Activated CD4-positive, alpha-beta T cell treated with anti-CD3 and anti-CD28 coated beads, Interleukin-2, Interleukin-4, amounts not matched to agents 100 ng/mL and 50 ng/mL, durations not matched to agents 16 hours and 8 hours (primary cell): ENCODE measurements at places on chromosomes 11 and 22.

GRCh38 chr11:75145972-75146519 lies 4.9 kb upstream of the SLCO2B1 start:
- no peak for DNase-seq

GRCh38 chr22:28670756-28671155 lies 8.9 kb downstream of the TTC28 start:
- DNase-seq = no peak

- no peak for DNase-seq
Observed at GRCh38 chr22:48365386-48365785, 1462.3 kb downstream of the BRD1 start.

- DNase-seq = no peak
Observed at GRCh38 chr11:65151331-65151899, 17.1 kb upstream of the SYVN1 start.

DNA sequence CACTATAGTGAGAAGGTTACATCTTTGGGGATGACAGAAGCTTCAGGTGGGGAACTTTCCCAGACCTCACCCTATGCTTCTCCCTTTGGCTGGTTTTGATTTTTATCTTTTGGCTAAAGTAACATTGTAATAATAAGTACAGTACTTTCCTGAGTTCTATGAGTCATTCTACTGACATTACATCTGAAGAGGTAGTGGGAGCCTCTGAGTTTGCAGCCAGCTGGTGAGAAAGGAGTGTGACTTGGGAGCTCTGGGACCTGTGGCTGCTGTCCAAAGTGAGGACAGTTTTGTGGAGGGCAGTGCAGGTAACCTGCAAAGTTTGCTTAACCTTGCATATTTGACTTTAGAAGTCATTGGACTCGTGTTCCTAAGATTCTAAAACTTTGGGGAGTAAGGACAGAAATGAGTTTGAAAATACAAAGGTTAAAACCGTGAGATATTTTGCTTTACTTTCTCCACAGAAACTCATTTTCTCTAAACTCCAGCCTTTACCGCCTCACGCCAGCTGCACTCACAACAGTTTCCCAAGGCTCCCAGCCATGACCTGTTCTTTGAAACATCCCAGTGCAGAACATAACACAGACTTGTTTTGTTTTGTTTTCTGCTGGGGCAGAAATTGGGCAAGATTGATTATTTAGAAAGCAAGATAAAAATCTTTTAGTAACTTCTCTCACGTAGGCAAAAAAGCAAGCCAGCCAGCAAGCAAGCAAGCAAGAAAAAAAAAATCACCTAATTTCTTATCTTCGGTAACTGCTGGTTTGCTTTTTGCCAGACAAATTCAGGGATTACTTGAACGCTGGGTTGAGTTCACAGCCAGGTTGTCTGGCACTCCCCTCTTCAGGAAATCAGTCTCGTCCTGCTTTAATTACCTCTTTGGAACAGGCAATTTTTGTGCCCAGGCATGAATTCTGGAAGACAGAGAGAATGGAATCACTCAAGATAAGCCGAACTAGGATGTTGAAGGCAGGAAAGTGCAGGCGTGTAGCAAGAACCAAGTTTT lies 478.3 kb upstream of the ISX start:
- DNase-seq = no peak

- no peak for DNase-seq
Observed at GRCh38 chr22:24727218-24727851, 47.2 kb downstream of the PIWIL3 start.

GRCh38 chr22:44335903-44336803 lies 23.4 kb upstream of the SHISAL1 start:
- DNase-seq = no peak

DNA sequence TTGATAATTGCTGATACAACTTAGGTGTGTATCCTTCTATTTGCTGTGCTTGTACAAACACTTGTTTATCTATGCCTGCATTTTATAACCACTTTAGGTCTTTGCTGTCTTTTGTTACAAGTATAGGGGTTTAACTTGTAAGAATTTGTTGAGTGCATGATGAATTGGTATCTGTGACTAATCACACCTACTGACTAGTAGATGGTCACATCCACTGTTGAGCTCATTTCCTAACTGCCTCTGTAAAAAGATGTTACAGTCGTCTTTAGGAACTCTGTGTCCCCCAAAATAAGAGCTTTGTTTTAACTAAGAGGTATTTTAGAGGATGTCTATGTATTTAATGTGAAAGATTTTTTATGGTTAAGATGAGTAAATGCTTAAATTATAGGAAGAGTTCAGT lies 60.5 kb downstream of the HIPK3 start:
- DNase-seq = no peak

GRCh38 chr11:111945198-111945597 lies 8.1 kb downstream of the DIXDC1 start:
- no peak for DNase-seq

GRCh38 chr11:110235966-110236365 lies 60.4 kb downstream of the RDX start:
- DNase-seq = no peak

DNA sequence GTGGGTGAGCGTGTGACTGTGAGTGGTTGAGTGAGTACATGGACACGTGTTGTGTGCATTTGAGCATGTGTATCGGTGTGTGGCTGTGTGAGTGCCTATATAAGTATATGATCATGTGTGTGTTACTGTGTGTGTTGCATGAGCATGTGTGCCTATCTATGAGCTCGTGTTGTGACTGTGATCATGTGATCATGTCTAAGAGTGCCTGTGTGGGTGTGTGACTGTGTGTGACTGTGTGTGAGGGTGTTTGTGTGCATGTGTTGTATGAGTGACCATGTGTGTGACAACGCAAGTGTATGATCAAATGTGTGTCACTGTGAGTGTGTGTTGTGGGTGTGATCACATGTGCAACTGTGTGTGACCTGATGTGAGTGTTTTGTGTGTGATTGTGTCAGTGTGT lies 88.8 kb downstream of the UBASH3B start:
- DNase-seq = no peak

DNA sequence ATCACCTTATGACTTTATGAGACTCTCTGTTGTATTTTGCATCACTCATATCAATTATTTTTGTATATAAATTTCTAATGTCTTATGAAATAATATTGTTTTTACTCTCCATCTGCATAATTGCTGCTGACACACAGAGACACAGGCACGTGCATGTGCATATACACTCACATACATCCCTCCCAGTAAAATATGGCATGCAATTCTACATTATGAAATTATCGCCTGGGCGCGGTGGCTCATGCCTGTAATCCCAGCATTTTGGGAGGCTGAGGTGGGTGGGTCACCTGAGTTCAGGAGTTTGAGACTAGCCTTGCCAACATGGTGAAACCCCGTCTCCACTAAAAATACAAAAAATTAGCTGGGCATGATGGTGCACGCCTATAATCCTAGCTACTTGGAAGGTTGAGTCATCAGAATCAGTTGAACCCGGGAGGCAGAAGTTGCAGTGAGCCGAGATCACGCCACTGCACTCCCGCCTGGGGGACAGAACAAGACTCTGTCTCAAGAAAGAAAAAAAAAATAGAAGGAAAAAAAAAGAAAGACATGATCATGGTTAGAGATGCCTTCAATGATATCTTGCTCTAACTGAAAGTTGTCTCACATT lies 96.7 kb upstream of the LUZP2 start:
- no peak for DNase-seq

GRCh38 chr11:109521571-109522086 lies 99.6 kb downstream of the C11orf87 start:
- no peak for DNase-seq

DNA sequence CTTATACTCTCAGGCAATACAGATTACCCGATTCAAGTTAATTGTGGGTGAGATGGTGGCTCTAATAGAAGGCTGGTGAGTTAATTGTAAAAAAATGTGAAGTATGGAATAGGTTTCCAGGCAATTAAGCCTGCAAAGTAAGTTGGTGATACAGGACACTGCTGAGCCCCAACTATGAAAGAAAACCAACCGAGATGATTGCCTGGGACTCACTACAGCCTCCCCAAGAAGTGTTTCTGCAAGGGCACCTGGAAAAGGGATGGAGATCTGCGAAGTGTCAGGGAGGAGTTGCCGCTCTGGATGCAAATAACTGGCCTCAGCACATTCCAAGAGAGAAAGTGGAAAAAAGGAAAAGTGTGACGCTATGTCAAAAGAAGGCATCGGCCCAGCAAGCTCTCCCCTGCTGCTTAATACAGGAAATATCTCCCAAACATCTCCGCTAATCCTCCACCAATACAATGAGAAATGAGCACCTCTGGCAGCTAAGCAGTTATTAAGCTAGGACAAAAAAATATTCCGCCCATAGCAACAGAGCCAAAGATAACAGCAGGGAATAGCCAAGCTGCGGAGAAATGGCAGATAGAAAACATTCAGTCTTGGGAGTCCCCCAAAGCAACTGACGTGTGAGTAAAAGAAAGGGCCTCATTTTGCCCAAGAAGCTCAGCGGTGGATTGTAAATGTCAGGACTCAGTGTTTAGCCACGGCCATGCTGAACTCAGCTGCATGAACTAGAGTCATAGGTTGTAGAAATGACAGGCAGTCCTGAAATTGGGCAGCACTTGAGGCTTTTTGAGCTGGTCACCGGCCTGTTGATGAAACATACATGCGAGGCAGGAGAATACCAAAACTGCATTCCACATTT lies 133.7 kb downstream of the SNX19 start:
- no peak for DNase-seq

DNA sequence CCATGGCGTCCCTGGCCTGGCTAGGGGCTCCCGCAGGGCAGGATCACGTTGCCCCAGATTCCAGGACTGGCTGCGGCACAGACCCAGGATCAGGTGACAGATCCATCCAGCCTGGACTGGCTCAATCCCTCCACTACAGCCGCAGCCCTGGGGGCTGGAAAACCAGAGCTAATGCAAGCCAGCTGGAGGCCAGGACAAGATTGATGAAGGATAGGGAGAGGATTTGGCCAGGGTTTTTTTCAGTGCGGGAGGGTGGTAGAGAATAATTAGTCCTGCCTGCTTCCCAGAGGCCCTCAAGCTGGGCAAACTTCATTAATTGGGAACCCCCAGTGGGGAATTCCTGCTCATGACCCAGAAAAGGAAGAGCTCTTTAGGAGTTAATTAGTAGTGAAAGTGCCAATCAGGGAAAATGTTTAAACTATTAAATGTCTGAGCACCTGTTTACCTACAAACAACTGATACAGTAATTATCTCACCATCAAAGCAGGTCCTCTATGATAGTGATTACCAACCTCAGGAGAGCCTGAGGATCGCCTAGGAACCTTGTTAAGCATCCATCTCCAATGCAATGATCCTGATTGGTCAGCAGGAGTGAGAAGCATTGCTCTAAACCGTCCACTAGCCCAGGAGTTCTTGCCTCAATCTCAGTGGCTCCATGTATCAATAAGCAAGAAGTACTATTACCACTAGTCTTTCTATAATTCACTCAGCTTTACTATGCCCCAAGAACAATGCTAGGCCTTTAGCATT lies 33.0 kb upstream of the MYOD1 start:
- no peak for DNase-seq

DNA sequence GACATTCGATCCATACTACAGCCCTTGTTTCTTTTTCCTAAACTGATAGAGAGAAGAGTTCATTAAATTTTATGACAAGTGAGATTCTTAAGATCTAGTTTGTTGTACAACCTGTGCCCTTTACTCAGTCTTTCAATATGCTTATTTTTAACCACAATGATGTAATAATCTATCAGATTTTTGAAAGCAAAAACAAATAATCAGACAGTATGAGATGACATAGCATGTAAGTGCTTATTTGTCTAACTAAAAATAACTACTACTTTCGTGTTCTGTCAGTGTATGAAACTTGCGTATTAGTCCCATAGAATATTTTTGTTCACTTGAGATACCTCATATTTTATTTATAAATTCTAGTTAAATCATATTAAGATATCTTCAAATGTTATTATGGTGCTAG lies 33.2 kb downstream of the RAB39A start:
- DNase-seq = no peak

DNA sequence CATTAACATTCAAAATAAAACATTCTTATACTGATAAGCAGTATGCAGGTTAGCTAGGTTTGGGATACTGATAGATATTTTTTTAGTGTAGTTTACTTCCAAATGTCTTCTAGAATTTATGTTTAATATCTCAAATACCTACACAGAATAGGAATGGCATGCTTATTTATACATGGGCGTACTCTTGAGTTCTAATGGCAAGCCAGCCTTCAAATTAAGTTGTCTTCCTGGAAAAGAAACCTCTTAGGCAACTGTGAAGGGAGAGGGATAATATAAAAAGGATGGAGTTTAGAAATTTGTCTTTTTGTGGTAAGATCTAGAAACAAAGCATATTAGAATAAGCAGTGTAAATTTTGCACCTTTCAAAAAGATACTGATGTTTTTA lies 65.4 kb downstream of the MTMR3 start:
- DNase-seq = no peak

DNA sequence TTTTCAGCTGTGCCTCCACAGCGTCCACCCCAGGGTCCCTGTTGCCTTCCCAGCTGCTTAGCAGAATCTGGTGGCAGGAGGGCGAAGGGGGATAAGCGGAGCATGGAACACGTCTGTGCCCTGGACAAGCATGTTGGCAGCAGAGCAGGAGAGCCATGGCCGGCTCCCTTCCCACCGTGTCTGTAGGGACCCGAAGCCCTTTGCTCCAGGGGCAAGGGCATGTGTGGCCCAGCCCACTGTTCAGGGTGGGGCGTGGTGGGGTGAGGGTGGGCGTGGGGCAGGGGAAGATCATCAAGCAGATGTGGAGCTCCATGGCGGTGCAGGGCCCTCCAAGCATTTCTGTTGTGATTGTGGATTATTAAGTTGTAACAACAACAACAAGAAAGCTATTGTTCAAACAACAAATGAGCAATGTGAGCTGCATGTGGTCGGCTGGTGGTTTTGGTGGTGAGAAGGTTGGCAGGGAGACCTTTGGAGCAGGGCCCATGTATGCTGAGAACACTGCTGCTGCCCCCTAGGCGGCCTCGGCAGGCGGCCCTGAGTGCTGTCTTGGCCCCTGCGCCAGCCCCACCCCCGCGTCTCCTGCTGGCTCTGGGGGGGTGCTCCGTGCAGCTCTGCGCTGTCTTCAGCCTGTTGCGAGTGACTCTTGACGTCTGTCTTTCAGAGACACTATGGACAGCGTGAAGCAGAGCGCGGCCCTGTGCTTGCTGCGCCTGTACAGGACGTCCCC lies 50.9 kb downstream of the AP2A2 start:
- DNase-seq = no peak

- no peak for DNase-seq
Observed at GRCh38 chr11:104663190-104664140, 234.8 kb downstream of the CASP12 start.

DNA sequence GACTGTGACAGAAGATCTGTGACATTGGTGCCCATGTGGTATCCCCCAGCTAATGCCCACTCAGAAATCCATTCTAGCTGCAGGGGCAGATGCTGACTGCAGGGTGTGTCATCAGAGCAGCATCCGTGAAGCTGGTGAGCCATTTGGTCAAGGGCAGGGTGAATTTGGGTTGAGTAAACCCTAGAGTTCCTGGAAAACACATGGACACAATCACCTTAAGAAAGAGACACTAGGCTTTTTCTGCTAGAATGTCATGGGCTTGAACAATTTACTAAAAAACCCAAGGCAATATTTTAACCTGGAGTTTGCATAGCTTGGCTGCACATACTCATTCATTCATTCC lies 100.0 kb downstream of the ADAMTS15 start:
- DNase-seq = no peak

- no peak for DNase-seq
Observed at GRCh38 chr11:95542868-95543551, 246.6 kb downstream of the FAM76B start.
